Inflammatory macrophage (primary cell): ENCODE measurements at places on chromosomes 2 and 18.
A peak's percentile ranks its signal among the peaks of the same experiment; 100 is the strongest.

DNA sequence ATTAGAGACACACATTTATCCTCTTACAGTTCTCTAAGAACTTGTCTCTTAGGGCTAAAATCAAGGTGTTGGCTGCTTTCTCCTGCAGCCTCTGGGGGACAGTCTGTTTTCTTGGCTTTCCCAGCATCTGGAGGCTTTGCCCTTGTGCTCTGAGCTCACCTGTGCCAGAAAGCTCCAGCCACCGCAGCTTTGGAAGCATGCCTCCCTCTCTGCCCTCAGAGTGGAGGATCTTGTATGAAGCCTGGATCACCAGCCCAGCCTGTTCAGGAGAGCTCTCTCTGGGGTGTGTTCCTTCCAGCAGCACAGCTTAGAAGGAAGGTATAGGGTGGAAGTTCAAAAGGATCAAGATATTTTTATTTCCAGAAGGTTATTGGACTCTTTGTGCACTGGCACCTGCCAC lies 53.1 kb upstream of the TPO start:
- no peak for DNase-seq

GRCh38 chr18:10377956-10378355 lies 76.5 kb upstream of the APCDD1 start:
- DNase-seq, result no peak

GRCh38 chr2:138447889-138448570 lies 53.5 kb upstream of the SPOPL start:
- DNase-seq, result no peak

- DNase-seq, result no peak
Observed at GRCh38 chr18:58911766-58912165, 47.1 kb downstream of the ZNF532 start.

GRCh38 chr2:210792000-210792399 lies 235.6 kb downstream of the CPS1 start:
- no peak for DNase-seq

GRCh38 chr2:204628926-204629712 lies 83.8 kb downstream of the PARD3B start:
- DNase-seq, result no peak

DNA sequence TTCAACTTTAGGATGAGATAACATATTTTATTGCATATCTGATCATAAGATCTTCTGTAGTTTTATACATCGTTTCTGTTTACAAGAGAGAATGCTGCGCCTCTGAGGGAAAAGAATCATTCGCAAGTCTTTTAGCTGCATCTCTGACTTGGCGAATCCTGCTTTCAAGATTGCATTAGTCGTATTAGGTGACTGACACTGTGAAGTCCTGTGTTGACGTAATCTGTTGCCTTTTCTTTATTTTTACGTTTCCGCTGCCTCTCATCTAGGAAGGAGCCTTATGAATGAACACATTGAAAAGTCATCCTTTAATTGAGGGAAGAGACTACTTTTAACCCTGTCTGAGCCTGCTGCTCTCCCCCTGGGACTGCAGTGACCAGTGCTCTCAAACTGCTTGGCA lies 101.5 kb downstream of the LDLRAD4 start:
- no peak for DNase-seq

DNA sequence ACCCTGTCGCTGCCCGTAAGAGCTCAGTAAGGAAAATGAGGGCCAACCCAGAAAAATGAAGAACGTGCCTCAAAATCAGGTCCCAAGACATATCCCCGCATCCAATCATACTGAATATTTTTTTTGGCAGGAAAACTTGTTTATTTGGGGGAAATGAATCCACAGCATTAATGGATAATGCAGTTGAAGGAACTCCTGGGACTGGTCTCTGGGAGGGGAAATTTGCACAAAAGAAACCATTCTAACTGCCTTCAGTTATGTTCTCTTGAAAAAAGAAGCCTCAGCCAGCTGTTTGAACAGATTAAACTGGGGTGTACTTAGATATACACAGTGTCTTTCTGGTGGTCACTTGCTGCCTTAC lies 61.3 kb downstream of the SPRED2 start:
- DNase-seq, result no peak

DNA sequence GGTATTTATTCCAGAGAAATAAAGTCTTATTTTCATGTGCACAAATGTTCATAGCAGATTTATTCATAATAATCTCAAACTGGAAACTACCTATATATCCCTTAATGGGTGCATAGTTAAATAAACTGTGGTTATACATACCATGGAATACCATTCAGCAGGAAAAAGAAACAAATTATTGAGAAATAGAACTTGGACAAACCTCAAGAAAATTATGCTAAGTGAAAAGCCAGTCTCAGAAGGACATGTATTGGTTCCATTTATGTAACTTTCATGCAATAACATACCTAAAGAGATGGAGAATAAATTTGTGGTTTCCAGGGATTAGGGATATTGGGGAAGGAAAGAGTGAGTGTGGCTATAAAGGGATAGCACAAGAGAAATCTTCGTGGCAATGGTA lies 452.6 kb downstream of the SETBP1 start:
- no peak for DNase-seq

GRCh38 chr18:68713796-68714195 lies 1.1 kb downstream of the TMX3 start:
- DNase-seq, result no peak

- no peak for DNase-seq
Observed at GRCh38 chr18:38909972-38910371, 1344.4 kb upstream of the CELF4 start.

- peak; percentile 95 for DNase-seq
Observed at GRCh38 chr2:152421521-152422370, 86.8 kb downstream of the FMNL2 start.

- peak; percentile 45 for DNase-seq
Observed at GRCh38 chr2:231348173-231348572, 47.3 kb upstream of the B3GNT7 start.

GRCh38 chr2:96241900-96242611 lies 23.7 kb downstream of the TMEM127 start:
- peak; percentile 93 for DNase-seq

GRCh38 chr2:84908948-84909713 lies 3.7 kb downstream of the TMSB10 start:
- DNase-seq, result no peak

- DNase-seq, result peak; percentile 16
Observed at GRCh38 chr2:230162981-230163380, 56.8 kb downstream of the SP110 start.

GRCh38 chr2:22894761-22895160 lies 490.2 kb upstream of the KLHL29 start:
- DNase-seq, result no peak

- no peak for DNase-seq
Observed at GRCh38 chr2:174692256-174692919, 71.9 kb downstream of the CHRNA1 start.

DNA sequence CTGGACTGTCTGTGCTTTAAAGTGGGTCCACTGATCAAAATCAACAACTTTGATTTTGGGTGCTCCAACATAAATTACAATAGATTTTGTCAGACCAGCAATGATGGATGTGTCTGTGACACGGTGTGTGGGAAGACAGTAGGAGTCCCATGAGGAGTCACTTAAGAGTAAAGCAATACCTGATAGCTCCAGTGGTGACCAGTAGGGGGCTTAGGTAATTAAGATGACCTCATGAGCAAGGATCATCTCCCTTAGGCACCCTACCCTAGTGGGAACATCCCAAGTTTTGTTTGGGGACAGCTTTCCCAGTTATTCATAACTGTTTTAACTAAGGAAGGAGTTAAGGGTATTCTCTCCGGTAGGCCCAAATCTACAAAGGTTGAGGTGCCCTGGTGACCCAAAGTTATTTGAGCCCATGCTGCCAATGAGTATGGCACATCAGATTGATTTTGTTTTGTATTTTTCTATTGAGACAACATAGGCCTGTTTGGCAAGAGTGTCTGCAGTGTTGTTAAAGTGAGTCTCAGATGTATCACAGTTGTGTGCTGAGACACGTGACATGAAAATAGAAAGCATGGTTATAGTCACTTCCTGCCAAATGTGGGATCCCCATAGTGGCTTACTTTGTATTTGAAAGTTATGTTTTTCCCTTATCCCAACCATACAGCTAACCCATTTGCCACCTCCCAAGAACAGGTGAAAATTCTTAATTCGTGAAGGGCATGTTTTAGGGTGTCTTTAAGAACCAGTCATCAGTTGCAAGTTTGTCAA lies 1337.6 kb upstream of the SLC39A10 start:
- no peak for DNase-seq

DNA sequence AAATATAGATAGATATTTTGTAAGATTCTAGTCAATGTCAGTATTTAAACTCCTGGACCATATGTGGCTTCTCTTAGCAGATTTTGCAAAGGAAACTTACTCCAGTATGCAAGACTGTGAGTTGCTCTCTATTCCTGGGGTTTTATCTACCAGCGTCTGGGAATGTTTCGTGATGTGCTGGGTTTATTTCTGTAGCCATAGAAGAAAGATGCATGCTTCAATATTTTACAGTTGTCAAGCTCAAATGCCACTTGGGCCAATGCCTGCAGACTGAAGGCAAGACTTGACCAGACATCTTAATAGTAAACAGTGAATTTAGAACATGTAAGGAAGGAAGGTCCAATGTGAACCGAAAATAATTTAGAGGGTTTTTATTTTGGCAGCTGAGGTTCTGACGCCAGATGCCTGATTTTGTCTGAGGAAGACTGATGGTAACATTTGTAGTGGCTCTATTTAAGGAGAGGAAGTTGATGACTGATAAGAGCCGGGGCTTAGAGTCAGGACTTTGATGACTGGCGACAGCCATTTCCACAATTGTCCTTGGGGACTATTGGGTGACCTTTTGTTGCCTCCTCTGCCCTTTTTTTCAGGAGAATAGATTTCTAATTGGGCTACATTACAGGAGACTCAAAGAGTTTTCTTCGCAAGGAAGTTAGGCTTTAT lies 154.3 kb downstream of the RAPGEF4 start:
- no peak for DNase-seq

DNA sequence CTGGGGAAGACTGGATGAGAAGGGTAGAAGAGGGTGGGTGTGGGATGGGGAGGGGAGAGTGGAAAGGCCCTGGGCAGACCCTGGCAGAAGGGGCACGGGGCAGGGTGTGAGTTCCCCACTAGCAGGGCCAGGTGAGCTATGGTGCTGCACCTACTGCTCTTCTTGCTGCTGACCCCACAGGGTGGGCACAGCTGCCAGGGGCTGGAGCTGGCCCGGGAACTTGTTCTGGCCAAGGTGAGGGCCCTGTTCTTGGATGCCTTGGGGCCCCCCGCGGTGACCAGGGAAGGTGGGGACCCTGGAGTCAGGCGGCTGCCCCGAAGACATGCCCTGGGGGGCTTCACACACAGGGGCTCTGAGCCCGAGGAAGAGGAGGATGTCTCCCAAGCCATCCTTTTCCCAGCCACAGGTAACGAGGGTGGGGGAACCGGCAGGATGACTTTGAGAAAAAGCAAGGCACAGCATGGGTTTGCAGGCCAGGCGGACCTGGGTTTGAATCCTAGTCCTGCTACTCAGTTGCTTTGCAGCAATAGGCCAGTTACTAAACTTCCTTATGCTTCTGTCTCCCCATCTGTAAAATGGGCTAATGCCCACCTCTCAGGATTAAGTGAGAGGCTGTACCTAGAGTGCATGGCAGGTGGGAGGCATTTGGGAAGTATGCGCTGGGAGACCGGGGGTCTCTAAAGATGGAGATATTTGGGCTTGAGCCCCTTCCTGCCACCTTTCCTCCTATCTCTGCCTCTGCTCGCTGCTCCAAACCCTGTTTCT lies at the start of gene INHA:
TSS of gene INHA (plus strand) at position 74 of the 765 bp plus-strand sequence. CDS start at position 139, 65 bp downstream.
- no peak for DNase-seq

GRCh38 chr2:19677215-19677777 lies 224.5 kb downstream of the TTC32 start:
- DNase-seq, result no peak

DNA sequence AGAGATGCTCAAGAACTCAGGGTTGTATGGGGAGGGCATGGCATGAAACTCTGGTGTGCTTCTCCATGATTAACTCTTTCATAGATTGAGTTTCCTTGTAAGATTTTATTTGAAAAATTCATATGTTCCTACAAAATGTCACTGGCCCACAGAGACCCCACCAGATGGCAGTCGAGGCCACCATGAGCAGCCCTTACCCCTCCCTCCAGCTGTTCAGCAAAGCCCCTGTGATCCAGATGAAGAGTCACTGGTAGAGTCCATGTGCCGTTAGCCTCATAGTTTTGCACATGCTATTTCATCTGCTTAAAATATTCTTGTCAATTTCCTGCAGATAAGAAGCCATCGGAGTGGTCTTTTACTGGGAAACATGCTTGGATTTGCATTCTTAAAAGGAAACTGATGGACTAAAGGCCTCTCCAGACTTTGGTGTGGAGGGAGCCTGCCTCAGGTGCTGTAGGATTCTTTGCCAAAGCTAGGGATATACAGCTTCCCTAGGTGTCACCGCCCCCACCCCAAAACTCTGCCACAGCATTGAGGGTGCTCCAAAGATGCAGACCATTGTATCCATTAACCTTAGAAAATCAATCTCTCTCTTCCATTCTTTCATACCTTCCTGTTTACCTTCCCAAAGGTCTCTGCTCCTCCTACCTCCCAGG lies 18.8 kb downstream of the ZNF385B start:
- no peak for DNase-seq

GRCh38 chr18:34991152-34991551 lies 50.1 kb upstream of the MAPRE2 start:
- DNase-seq, result no peak

- no peak for DNase-seq
Observed at GRCh38 chr2:149954981-149955600, 367.5 kb upstream of the MMADHC start.

DNA sequence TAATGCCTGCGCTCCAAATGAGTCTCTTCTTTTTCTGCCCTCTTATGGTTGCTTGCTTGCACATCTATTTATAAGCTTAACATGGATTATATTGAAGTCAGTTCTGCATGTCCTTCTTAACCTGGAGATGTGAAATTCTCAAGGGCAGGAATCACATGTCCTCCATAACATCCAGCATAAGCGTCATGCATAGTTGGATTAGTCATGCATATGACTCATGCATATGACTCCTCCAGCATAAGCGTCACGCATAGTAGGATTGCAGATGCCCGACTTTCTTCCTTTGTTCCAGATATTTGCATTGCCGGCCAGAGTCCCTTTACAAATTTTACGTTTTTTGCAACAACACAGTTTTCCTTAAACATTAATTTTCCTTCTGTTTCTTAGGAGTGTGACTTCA lies 308.6 kb downstream of the TGIF1 start:
- DNase-seq, result peak; percentile 41

GRCh38 chr18:23065234-23065806 lies 70.0 kb upstream of the CABLES1 start:
- no peak for DNase-seq

- DNase-seq, result no peak
Observed at GRCh38 chr2:126382998-126383397, 273.0 kb upstream of the GYPC start.

- DNase-seq, result no peak
Observed at GRCh38 chr2:109538546-109538945, 75.2 kb downstream of the SEPTIN10 start.

DNA sequence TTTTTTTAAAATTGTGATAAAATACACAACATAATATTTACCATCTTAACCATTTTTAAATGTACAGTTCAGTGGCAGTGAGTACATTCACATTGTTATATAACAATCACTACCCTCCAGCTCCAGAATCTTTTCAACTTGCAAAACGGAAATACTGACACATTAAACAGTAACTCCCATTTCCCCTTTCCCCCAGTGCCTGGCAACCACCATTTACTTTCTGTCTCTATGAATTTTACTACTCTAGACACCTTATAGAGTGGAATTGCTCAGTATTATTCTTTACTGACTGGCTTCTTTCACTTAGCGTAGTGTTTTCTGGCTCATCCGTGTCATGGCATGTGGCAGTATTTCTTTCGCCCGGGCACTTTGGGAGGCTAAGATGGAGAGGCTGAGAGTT lies 32.6 kb downstream of the FASTKD2 start:
- DNase-seq, result peak; percentile 59

- DNase-seq, result no peak
Observed at GRCh38 chr2:96526615-96527285, 9.8 kb upstream of the ARID5A start.

GRCh38 chr18:23921716-23922285 lies 92.8 kb upstream of the TTC39C start:
- no peak for DNase-seq
